ENCODE measurements at places on chromosomes 16 and 17.

GRCh38 chr17:43756201-43756600 lies 2.4 kb downstream of the SOST start:
- DNase-seq = no peak

DNA sequence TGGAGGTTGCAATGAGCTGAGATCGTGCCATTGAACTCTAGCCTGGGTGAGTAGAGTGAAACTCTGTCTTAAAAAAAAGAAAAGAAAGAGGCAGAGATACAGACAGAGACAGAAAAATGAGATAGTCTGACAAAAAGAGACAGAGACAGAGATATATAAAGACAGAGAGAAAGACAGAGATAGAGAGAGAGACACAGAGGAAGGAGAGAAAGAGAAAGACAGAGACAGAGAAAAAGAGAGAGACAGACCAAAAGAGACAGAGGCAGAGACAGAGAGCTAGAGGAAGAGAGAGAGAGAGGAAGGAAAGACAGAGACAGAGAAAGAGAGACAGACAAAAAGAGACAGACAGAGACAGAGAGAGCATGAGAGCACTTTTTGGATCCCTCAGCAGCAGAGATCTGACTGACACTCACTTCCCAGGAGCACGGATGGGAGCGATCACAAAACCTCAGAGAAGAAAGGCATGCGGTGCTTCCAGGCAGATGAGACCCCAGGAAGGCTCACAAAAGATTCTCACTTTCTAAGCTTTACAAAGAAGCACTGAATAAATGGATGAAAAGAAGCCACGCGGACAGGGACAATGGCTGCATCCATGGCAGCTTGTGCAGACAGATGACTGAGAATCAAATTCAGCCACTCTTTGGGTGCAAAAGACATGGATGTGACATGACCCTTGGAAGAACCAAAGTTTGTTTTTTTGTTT lies 38.6 kb upstream of the HS3ST2 start:
- no peak for DNase-seq

DNA sequence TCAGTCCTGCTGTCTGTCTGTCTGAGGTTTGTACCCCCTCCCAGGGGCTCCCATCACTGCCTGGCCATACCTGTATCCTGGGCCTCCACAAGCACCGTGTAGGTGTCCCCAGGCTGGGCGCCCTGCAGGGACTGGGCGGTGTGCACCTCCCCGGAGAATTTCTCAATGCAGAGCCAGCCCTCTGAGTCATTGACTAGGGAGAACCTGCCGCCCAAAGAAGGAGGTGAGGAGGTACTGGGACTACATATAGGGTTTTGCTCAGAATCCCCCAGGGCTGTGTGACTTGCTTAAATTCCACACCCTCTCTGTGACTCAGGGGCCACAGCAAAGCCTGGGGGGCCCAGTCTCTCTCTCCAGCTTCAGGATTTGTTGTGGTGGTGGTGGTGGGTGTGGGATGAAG lies 7.6 kb downstream of the CDH16 start:
- no peak for DNase-seq

- DNase-seq = no peak
Observed at GRCh38 chr16:28149011-28149888, 62.5 kb downstream of the XPO6 start.

- DNase-seq = no peak
Observed at GRCh38 chr17:49739641-49740271, 24.2 kb downstream of the FAM117A start.

DNA sequence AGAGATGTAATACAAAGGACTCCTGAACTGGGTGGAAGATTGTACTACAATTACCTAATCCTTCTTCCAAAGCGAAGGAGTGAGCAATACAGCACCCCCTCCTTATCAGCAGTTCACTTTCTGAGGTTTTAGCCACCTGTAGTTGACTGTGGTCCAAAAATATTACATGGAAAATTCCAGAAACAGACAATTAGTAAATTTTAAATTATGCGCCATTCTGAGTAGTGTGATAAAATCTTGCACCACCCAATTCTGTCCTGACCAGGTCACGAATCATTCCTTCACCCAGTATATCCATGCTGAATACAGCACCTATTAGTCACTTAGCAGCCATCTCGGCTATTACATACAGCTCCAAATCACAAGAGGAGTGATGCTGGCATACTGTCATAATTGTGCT lies 23.2 kb downstream of the VPS53 start:
- DNase-seq = no peak

GRCh38 chr17:81734405-81735263 lies 22.6 kb downstream of the SLC25A10 start:
- DNase-seq = no peak

- no peak for DNase-seq
Observed at GRCh38 chr16:86359571-86359970, 150.8 kb upstream of the FOXF1 start.

GRCh38 chr16:12021578-12022253 lies 45.2 kb downstream of the SNX29 start:
- DNase-seq = no peak

DNA sequence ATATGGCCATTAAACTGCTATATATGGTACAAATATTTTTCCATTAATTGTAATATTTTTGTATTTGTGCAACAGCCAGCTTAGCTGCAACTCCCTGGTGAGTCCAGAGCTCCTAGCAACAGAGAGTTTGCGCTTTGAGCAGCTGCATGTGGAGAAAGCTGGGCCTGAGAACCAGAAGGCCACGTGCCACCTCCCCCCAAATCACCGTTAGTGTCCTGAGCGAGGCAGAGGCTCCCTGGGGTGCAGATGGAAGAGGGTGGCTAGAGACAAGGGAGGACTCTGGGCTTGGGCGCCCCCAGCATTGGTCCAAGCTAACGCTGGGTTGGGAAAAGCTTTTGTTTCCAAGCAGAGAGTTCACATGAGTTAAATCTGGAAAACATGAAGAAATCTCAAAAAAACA lies 41.6 kb downstream of the HSBP1 start:
- no peak for DNase-seq

- DNase-seq = no peak
Observed at GRCh38 chr16:52805559-52806168, 247.0 kb downstream of the CHD9NB start.

DNA sequence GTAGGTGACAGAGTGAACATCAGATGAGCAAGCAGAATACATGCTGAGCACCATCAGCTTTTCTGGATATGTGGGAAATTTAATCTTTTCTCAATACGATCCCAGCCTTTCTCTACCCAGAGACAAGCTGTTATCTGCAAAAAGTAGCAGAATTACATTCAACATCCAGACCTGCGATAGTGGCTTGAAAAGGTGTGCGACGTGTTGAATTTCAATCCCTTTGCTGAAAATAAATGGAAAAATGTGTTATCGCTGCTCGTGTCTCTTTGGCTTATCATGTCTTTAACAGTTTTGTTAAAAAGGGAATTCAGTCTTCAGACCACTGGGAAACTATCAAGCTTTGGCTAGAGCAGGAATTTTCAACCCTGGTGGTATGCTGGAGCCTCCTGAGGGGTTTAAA lies 98.8 kb upstream of the FAM20A start:
- DNase-seq = no peak

- no peak for DNase-seq
Observed at GRCh38 chr16:87465306-87465705, 27.5 kb downstream of the ZCCHC14 start.

- no peak for DNase-seq
Observed at GRCh38 chr17:11736613-11737312, 138.5 kb downstream of the DNAH9 start.

- no peak for DNase-seq
Observed at GRCh38 chr17:28698253-28698941, 13.3 kb downstream of the PROCA1 start.

DNA sequence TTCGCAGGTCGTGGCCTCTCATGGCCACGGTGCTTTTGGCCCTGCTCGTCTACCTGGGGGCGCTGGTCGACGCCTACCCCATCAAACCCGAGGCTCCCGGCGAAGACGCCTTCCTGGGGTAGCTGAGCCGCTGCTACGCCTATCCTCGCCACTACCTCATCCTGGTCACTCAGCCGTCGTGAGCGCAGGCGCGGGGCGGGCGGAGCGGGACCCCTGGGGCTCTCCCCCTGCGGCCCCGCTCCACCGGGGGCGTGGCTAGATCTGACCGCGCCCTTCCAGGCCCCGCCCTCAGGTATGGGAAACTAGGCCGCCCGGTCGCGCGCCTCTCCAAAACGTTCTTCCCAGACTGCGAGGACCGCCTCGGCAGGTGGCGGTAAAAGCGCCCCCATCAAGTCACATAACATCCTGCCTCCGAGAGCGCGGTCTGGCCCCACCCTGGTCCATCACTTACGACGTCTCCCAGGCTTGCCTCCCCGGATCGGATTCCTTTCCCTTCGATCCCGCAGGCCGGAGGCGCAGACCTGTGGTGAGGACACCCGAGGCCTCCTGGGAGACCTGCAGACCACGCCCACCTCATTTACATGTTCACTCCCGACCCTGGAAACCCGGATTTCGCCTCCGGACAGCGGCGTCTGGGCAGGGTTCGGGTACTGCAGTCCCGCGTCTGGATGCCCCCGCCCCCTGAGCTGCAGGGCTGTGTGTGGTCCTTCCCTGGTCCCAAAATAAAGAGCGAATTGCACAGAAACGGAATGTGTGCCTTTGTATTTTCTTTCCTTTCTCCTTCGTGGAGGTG lies 91.5 kb upstream of the TMEM97 start:
- peak; percentile 78 for DNase-seq

DNA sequence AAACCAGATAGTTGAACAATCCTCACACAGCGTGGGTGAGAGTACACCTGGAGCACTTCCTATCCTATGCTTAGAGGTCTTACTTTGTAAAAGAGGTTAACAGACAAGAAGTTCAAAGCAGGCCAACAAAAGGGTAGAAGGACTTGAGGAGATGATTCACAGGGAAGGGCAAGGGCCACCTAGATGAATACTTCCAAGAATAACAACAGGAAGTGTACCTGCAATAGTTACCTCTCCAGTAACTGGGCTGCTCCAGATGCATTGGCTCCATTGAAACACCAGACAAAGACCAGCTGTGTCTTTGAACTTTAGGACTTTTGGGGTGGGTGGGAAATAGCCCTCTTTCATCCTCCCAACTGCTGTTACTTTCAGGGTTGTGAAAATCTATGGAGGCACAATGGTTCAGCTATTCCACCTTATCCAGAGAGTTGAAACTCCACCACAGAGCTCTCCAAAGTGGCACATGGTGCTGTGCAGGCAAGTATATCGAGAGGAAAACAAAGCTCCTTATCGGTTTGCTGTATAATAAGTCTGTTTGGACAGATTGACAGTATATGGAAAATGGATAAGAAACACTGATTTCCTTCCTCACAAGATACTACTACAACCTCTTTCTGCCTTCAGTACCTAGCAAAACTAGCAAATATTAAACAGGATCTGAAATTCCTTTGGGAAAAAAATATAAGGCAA lies 22.7 kb downstream of the RNF43 start:
- DNase-seq = no peak

DNA sequence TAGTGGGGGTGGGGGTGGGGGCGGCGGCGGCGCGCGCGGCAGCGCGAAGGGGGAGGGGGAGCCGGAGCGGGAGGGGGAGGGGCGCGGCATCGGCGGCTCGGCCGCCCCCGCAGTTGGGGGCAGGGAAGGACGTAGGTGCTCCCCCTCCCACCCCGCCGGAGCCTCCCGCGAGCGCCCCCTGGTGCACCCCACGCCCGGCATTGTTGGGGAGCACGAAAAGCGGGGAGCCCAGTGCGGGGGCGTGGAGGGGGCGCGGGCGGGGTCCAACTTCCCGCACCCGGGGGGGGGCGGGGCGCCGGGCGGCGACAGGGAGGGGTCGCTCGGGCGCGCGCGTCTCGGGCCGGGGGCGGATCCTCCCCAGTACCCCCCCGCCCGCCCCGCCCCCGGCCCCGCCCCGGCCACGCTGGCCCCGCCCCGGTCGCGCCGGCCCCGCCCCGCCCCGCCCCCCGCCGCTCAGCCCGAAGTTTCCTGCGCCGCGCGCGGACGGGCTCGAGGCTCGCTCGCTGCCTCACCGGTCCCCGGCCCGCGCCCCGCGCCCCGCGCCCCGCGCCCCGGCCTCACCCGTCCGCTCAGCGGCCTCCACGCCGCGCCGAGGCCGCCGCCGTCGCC lies at the start of gene CACNA1H:
Gene CACNA1H, plus strand, starts transcription at position 456 of the 609 bp plus-strand sequence. CDS start 632 bp downstream, outside the sequence.
- DNase-seq = no peak

DNA sequence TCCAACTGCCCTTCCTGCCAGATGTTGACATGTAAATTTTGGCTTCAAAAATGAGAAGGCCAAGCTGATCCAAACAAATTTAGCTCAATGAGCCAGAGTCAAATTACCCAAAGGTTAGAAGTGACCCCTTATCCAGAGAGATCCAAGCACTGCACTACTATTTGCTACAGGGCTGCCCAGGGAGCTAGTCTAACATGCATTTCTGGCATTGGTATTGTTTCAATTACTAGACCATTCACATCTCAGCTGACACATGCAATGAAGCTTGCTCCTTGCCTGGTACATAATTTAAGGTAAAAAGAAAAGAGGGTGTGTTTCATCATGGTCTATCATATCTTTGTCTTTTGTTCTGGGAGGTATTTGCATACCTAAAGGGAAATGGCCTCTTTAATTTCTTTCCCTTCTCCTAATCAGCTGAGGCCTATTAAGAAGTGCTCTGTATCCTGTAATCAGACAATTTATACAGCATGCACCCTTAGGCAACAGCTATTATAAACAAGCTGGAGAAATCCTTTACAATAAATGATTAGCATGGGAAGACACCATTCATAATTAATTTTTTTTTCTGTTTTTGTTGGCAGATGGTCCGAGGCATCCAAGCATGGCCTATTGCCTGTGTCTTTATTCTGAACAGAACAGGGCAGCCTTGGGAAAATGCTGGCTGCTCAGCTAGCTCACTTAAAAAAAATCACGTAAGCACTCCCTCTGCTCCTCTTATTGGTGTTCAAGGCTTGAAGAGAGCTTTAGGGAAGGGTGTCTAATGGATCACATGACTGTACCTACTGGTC lies 161.5 kb upstream of the SALL1 start:
- no peak for DNase-seq

DNA sequence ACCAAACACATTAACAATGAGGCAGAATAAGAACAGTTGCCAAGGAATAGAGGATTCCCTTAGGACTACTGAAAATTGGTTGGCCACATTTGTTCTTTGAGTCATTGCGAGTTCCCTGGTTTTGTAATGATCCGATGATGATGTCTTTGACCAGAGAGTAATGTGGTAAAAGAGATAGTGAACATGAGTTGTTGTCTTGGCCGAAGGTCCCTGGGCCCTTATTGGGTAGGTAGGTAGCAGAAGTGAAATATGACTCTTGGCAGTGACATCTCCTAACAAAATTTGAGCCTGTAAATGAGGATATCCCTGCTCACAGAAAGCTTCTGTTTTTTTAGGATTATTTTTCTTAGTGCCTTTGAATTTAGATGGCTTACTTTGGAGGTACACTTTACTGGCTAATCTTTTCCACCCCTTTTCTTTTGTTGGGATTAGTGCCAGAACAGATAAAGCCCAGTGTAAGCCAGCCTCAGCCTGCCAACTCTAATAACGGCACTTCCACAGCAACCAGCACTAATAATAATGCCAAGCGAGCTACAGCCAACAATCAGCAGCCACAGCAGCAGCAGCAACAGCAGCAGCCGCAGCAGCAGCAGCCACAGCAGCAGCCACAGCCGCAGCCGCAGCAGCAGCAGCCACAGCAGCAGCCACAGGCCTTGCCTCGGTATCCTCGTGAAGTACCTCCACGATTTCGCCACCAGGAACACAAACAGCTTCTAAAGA lies 47.2 kb downstream of the TNRC6A start:
- no peak for DNase-seq

GRCh38 chr17:30550512-30551273 lies 73.5 kb downstream of the GOSR1 start:
- DNase-seq = no peak
